ENCODE measurements at places on chromosomes 2 and 18. TPM values are rescaled to one million over a fixed set of nuclear protein-coding genes. Genes with fewer than 3 reads are reported as not detected.

The IL37 gene
- polyA plus RNA-seq, result 0.55 TPM

The DSC2 gene
- polyA plus RNA-seq, result 17.0 TPM

The HJURP gene
- polyA plus RNA-seq, result 1.2 TPM

The HPCAL1 gene
- polyA plus RNA-seq, result 46.4 TPM

The REEP1 gene
- polyA plus RNA-seq, result 2.9 TPM

The CTLA4 gene
- polyA plus RNA-seq, result not detected

The CYS1 gene
- 1.1 TPM for polyA plus RNA-seq

The OXER1 gene
- polyA plus RNA-seq, result 1.8 TPM

The SLC4A3 gene
- 1.2 TPM for polyA plus RNA-seq

The CYP27A1 gene
- 4.4 TPM for polyA plus RNA-seq

DNA sequence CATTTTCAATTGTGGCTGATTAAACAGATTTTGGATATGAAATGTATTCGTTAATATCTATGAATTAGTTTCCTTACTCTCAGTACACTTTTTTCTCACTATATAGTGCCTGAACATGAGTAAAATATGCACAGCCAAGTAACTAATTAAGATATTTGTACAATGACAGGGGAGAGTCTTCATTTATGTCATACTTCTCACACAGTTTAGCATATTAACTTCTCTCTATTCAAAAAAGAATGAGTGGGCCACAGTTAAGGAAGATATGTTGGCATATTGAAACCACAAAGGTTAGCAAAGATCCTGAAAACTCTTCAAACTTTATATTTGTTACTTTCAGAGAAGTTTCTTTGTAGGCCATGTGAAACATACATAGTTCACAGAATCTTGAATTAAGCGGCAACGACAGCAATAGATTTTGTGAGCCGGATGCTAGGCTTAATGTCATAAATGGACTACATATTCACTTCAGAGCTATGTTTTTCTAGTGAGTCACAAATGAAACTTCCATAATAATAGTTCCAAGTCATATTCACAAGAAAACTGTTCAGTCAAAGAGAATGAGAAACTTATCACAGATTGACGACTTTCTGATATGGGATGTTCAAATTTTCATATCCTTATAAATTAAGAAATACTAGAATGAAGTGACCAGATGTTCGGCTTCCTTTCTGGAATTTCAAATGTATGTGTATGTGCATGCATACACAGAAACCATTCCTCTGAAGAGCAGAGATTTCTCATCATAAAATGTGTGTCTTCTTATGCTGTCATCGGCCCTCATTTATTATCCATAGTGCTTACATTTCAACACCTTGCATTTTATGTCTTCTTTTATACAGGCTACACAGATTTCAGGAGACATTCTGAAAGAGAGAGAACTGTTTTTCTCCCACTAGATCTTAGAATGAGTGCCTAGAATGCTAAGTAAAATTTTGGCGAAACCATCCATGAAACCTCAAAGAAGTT is 584.0 kb downstream of the SATB2 start:
- no peak for DNase-seq

GRCh38 chr2:145086910-145087309 is 567.0 kb upstream of the ZEB2 start:
- no peak for DNase-seq

DNA sequence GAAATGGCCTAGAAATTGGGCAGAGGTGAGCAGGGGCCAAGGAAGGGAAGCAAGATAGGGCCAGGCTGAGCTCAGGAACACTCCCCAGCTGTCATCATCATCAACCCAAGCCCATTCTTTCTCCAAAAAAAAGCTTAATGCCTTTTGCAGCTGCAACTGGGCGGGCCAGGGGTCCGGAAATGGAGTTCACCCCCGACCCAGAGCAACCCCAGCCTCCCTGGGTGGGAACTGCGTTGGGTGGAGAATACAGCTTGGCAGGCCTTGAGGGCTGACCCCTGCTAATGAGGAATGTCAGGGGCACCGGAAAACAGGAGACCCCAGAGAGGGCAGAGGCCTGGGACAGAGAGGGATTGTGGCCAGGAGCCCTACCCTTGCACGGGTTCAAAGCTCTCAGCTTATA is 64.8 kb downstream of the TNS1 start:
- no peak for DNase-seq

DNA sequence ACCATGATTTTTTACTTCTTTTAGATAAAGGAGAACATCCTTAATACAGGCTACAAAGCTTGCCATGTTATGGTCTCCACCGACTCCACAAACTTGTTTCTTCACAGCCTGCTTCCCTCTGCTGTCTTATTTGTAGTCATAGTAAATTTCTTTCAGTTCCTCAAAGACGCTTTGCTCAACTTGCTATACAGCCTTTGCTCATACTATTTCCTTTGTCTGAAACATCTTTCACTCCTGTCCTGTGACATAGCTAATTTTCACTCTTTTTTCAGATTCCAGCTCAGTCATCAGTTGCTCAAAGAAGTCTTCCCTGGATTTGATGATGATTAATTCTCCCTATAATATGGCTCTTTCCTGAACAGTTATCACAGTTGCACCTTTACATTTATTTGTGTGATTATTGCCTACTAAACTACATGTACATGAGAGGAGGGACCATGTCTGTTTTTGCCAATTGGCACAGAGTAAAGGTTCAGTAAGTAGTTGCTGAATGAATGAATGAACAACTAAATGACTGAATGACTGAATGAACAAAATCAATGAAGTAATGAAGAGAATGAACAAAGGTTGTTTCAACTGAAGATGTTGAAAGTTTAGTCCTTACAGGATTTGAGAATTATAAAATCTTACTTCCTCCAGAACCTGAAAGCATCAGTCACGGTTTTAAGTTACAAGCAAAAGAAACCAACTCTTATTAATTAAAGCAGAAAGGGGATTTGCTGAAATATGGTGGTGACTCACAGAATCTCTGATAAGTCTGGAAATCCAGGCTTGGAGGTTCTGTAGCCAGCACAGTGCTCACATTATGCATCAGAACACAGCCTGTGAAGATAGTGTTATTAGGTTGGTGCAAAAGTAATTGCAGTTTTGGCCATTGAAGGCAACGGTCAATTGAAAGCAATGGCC is 186.4 kb upstream of the FAM98A start:
- DNase-seq, result no peak

GRCh38 chr2:179141206-179141605 is 91.3 kb upstream of the CCDC141 start:
- DNase-seq, result no peak

DNA sequence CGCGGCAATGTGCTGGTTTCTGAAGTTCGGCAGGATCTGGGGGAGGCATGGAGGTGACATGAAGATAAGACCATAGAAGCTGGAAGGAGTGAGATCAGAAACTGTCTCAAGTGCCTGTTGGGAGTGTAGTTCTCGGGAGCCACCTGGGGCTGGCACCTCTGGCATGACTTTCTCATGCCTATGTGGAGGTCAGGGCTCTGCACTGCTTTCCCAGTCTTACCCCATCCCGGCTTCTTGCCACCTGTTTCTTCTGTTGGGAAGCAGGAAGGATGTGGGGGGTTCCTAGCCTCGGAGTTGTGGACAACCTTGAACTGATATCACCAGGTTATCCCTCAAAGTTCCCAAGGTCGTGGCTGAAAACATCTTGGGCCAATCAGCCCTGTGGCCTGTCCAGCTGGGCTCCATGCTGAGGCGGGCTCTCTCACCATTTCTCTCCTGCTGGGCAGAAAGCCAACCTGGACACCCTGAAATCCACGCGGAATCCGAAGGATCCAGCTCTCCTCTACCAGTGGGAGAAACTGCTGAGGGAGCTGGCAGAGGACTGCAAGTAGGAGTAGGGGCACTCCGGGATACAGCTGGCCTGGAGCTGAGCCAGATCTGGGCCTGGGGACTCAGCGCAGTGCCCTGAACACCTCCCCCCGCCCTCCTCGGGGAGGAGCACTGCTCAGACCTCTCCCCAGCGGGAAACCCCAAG is 42.5 kb downstream of the FER1L5 start:
- DNase-seq, result no peak

DNA sequence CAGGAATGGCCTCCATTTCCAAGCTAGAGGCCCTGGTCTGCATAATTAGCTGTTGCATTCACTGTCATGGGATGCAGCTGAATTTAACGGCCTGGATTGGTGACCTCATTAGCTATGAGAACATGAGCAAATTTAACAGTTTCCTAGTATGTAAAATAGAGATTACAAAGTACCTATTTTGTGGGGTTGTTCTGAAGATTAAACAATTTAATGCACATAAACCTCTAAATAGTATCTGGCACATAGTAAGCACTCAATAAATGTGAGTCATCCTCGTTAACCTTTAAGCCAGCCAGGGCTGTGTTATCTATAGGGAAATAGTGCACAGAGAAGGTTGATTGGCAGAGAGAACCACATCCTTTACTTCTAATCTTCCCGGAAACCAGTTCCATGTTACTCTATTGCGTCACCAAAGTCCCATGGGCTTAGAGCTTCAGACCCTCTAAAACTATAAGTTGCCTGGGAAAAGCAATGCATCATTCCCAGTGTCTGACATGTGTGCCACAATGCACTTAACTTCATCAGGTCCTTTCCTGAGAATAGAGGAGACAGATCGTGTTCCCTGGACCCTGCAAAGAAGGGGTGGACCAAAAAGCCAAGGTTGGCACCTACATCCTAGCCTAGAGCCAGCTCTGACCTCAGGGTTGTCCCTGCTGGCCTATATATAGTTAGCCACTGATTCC is 196.5 kb downstream of the LNPK start:
- no peak for DNase-seq

- peak; percentile 22 for DNase-seq
Observed at GRCh38 chr2:127421871-127422558, 3.8 kb downstream of the PROC start.

GRCh38 chr2:154697418-154698252 is 860 bp upstream of the KCNJ3 start:
- peak; percentile 48 for DNase-seq

DNA sequence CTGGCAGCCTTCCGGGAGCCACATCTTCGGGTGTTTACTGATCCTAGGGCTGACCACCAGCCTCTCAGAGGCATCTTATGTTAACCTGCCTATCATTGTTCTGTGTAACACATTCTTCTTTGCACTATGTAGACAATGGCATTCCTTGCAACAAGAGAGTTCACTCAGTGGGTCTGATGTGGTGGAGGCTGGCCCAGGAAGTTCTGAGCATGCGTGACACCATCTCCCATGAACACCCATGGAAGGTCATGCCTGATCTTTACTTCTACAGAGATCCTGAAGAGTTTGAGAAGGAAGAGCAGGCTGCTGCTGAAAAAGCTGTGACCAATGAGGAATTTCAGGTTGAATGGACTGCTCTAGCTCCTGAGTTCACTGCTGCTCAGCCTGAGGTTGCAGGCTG is 15.3 kb upstream of the ALMS1 start:
- DNase-seq, result no peak

DNA sequence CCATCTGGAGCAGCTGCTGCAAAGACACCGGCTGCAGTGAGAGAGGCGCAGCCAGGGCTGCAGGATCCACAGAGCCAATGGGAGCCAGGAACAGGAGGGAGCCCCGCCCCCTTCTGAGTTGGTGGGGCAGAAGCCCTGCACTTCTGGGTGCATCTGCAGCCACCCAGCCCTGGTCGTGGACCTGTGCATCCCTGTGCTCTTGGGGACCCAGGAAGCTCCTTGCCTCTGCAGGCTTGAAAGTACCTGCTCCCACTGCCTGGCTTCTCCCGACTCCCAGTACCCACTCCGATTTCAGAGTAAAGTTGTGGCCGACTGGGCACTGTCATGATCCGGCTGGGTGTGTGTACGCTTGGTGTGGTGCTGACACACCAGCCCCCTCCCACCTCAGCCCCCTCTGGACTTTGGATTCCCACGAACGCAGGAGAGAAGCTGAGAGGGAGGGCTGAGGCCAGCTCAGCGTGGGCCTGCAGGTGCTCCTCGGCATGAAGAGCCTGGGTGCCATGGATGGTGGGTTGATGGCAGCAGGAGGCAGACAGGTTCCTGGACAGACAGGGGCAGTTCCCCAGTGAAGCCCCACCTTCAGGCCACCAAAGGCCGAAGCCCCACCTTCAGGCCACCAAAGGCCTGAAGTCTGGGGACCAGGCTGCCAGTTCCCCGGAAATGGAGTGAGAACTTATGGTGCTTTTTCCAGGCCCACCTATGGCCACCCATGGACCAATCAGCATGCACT is 34.9 kb downstream of the LRRTM4 start:
- DNase-seq, result no peak

DNA sequence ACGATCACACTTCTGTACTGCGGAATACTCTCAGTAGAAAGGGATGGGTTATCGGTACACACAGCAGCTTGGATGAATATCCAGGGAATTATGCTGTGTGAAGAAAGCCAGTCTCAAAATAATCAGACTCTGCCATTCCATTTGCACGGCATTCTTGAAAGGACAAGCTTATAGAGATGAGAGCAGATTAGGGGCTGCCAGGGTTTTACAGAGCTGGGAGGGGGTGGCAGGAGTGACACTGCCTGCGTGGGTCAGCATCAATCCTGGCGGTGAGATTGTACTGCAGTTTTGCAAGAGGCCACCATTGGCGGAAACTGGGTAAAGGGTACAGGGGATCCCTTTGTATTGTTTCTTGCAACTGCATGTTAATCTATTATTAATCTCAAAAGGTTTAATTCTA is 16.6 kb downstream of the KCNG2 start:
- no peak for DNase-seq

GRCh38 chr2:60463249-60463648 is 90.2 kb downstream of the BCL11A start:
- DNase-seq, result peak; percentile 78

DNA sequence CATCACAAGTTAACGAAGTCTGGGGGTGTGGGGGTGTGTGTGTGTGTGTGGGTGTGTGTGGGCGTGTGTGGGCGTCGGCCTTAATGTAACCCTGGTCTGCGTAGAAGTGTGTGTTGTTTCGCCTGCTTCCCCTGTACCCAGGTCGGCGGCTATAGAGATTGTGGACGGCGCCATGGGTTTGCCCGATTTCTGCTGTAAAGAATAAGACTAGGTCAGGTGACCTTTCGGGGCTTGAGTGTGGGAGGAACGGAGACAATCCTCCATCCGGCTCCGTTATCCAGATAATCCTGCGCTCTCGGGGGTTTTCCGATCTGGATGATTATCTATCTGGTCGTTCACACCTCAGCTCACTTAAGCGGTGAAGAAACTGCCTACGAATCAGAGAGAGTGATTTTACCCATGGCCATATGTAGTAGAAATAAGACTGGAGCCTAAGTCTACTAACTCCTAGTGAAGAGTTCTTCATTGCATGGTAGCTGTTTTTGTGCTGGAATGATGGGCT is 543 bp downstream of the HADHB start:
- DNase-seq, result peak; percentile 36

DNA sequence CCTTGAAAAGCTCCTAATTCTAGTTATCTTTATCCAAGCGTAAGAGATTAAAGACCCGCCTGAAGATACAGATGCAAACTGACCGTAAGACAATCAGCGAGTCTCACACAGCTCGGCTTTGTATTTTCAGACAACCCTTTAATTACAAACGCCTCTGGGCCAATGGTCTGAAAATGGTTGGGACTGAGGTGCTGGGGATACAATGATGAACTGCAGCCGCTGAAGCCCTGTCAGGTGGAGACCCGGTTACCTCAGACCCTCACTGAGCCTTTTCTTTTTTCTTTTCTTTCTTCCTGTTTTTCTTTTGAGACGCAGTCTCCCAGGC is 715 bp upstream of the CFAP36 start:
- peak; percentile 37 for DNase-seq
